ENCODE measurements at places on chromosomes 6 and 20.

DNA sequence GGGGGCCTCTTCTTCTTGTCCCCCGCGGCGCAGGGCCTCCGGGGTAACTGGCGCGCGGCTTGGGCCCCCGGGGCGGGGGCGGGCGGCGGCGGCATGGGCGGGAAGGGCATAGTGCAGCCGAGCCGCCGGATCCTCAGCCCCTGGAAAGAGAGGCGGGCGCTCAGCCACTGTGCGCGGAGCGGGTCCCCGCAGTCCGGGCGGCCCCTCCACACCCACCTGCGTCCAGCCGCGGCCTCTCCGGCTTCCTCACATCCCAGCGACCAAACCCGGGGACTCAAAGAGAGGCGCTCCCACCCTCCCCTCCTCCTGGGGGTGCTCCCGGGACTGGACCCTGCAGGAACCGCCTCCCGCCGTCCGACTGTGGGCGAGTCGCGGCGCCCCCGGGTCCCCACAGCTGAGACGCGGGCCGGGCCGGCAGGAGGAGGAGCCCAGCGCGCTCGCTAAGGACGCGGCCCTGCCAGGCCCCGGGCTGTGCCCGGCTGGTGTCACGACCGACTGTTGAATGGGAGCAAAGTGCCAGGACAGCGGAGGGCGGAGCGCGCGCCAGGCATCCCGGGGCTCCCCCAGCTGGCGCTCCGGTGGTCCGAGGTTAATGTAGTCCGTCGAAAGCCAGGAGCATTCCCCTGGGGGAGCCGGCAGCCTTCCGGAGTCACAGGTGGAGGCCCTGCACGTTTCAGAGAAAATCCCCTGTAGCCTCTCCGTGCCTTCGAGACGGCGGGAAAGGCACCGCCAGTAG is at the start of gene PRR18:
Gene PRR18, minus strand, starts transcription at position 360 of the 736 bp plus-strand sequence. Its CDS starts 250 bp downstream, at position 110.
- no peak for DNase-seq

DNA sequence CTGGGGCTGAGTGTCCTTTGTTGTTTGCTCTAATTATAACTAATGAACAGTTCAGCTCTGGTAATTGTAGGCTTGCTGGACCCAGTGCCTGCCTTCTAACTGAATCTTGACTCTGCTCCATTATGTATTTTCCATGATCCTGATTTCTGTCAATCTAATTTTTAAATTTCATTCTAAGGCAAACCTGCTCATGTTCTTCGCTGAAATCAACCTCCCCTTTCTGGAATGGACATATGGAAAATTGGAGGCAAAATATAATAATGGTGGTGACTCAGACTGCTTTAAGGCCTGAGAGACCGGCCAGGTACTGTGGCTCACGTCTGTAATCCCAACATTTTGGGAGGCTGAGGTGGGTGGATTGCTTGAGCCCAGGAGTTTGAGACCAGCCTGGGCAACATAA is 182.7 kb upstream of the AKAP12 start:
- DNase-seq, result no peak

- no peak for DNase-seq
These were observed 1380.6 kb upstream of the DEFB115 start for GRCh38 chr20:29876911-29877285.

DNA sequence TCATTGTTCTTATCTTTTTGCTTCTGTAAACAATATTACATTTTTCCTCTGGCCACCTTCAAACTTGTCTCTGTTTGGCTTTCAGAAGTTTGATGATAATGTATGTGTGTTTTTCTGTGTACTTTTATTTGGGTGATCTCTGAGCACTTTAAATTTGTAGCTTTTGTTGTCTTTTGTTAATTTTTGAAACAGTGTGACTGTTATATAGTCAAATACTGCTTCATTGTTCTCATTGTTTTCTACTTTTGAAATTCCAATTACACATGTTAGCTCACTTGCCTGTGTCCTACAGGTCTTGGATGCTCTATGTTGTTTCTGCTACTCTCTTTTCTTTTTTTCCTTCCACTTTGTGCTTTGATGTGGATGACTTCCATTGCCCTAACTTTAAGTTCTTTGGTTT is 460.1 kb upstream of the KHDRBS2 start:
- DNase-seq, result no peak

DNA sequence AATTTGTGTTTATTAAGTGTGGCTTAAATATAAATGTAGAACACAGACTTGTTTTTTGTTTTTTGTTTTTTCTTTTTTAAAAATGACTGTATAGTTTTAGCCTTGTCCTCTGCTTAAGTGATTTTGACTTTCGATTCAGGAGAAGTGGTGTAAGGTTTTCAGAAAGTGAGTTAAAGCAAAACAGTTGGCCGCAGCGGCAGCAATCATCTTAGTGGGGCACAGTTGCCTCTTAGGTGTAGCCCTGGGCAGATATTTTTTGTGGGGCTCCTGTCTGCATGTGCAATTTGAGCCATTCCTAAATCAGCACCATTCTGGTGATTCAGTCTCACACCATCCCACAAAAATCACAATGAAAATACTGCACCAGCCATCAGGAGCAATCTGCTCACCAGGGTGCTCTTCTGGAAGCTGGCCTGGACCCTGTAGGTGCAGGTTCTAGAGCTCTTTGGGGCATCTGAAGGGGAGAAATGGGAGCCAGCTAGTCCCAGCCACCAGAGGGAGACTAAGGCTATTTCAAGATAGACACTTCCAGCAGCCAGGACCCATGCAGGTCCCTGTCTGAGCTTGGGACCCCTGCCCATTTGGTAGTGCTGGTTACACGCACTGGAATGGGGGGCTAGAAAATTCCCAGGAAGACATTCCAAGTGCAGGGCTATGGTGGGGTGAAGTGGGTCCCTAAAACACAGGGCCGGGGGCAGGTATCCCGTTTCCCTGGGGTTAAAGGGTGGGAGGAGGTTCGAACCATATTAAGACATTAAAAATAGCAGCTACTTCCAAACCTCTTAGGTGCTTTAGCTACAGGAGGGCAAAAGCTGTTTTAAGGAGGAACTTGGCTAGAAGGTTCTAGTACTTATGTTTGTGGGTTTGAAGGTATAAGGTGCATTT is 156.6 kb downstream of the NFATC2 start:
- DNase-seq, result no peak

GRCh38 chr6:134416418-134417154 is 98.7 kb upstream of the SGK1 start:
- DNase-seq, result peak; percentile 15

DNA sequence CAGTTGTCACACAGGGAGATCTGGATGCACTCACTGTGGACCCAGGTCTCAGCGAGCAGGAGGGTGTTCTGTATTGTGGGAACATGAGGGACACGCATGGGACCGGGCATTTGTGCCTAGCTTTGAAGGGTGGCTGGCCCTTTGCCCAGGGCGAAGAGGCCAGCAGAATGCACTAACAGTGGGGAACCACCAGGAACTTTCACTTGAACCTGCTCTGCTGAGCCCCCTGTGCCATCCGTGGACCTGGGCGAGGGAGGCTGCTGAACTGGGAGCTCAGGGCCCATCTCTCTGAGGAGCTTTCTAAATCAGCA is 1.2 kb upstream of the ULBP2 start:
- no peak for DNase-seq

All from T1000 (cell line).